ENCODE measurements at places on chromosomes 2 and 18.

GRCh38 chr18:13377496-13377895, 158.9 kb downstream of the LDLRAD4 start:
- no peak for DNase-seq

GRCh38 chr2:205717999-205718398, 35.7 kb downstream of the NRP2 start:
- no peak for DNase-seq

- DNase-seq, result no peak
Measured at GRCh38 chr18:52700116-52700515, 360.1 kb downstream of the DCC start.

DNA sequence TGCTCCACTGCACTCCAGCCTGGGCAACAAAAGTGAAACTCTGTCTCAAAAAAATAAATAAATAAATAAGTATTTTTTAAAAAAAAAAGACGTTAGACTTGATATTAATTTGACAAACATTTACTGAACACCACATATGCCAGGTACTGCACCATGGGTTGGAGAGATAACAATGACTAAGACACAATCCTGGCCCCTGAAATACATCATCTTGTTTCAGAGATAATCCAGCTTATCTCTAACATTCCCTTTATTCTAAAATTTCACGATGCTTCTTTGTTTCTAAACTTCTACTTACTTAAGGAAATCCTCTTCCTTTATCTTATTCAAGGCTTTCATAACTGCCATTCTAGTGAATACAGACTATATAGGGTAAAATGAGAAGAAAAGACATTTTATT, 55.0 kb upstream of the PEX13 start:
- DNase-seq, result no peak

DNA sequence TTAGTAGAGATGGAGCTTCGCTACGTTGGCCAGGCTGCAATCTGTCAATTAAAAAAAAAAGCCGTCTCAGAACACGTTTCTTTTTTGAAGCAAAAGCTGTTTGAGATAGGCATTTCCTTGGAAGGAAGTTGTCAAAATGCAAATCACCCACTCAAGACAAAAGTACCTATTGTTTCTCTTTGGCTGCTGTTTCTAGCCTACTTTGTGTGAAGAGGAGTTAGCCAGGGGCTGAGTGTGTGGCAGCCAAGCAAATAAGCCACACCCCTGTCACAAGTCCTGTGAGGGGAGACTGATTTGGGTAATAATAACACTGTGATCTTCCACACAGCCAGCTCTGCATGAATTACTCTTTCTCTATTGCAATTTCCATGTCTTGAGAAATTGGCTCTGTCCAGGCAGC, 47.4 kb upstream of the CDCA7 start:
- DNase-seq, result no peak

DNA sequence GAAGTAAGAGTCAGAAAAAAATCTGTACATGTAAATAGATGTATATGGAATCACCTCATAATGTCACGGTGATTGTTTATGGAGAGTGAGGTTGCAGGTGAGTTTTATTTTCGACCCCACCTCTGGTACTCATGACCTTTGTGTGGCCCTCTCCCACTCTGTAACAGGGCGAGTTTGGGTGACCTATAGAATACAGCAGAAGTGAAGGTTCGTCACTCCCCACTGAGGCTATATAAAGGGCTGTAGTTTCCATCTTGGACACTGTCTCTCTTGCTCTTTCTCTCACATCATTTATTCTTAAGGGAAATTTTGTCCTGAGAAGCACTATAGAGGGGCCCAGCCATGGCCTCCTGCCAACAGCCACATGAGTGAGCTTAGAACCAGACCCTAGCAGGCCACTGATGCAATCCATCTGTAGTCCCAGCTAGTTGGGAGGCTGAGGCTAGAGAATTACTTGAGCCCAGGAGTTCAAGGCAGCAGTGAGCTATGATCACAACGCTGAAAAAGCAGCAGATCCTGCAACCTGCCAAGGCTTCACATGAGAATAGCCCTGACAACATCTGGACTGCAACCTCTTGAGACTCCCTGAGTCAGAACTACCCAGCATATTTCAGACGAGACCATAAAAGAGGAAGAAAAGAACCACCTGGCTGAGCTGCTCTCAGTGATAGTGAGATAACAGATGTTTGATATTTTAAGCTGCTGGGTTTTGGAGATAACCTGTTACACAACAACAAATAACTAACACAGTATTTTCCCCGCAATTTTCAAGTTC, 74.3 kb upstream of the SLC1A4 start:
- DNase-seq, result no peak

DNA sequence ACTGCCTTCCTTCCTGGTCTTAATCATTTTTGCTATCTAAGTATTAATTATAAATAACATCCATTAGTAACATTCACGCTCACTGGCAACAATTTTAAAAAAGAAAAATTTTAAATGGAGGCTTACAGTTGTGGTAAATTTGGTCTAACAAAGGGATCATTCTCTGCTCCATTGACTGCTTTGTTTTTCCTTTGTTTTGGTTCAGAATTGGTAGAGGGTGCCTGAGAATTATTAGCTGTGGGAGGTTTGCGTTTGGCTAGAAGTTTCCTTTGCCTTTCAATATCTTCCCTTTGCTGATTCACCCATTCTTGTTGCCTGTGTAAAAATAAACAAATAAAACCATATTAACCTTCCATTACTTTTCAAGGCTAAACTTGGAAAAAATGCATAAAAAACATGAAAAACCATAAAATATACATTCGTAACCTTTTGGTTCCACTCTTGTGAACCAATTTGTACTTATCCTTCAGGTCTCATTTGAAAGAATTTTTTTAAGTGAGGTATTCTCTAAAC, 114.6 kb downstream of the TLK1 start:
- DNase-seq, result no peak

DNA sequence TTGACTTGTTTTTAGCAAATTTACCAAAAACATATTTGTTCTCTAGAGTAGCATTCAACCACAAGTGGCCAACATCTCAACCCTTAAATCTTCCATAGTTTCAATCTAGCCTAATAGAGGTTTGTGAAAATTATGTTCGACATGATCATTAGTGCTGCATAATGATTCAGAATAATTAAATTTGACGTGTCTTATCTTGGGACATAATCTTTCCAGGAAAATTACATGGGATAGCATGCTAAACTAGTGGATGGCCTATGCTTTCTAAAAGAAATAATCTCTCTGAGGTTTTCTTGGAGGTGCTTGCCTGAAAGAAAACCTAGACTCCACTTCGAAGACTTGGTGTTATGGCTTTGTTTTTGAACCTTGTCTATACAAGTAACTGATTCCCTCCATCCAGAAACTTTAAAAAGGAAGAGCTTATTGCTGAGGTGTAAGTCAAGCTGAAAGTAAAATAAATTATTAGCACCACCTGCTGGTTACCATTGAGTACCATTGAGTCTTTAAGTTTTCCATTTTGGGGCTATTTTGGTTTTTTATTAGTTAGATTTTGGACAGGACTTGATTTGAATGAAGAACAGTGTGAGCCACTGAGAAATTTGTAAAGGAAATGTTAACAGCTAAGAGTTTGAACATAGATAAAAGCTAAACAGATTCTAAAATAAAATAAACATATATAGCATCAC, 32.7 kb downstream of the COX7A2L start:
- DNase-seq, result peak; percentile 31

DNA sequence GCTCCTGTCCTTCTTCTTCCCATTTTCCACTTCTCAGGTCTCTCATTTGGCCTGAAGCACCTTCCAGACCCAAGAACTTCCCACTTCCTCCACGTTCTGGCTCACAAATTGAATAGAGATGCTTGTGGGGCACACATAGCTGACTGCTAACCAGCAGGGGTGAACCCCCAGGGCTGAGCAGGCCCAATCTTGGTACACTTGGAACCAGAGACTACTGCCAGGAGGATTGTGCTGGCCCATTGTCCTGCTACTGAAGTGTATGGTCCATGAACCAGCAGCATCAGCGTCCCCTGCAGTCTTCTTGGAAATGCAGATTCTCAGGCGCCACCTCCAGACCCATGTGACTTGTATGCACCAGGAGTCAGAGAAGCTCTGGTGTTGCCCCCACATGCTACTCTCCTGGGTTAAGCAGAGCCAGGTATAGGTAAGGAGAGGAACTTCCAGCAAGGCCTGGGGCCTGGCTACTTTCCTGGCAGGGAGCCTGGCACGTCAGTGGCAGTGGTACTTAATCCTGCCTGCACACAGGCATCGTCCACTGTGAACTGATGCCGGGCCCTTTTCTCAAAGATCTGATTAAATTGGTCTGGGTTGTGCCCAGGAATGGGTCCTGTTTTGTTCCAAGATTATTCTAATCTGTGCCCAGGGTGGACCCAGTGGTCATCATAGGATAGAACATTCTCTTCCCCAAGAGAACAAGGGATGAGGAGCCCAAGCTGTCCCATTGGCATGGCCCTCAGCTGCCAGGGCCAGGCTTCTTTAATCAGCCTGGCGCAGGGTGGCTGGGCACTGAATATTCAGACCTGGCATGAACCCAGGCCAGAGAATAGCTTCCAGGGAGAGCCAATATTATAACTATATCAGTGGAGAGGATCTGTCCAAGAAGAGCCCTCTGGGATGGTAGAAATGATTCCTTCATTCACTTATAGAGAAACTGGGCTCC, 248.7 kb downstream of the SOX11 start:
- no peak for DNase-seq

DNA sequence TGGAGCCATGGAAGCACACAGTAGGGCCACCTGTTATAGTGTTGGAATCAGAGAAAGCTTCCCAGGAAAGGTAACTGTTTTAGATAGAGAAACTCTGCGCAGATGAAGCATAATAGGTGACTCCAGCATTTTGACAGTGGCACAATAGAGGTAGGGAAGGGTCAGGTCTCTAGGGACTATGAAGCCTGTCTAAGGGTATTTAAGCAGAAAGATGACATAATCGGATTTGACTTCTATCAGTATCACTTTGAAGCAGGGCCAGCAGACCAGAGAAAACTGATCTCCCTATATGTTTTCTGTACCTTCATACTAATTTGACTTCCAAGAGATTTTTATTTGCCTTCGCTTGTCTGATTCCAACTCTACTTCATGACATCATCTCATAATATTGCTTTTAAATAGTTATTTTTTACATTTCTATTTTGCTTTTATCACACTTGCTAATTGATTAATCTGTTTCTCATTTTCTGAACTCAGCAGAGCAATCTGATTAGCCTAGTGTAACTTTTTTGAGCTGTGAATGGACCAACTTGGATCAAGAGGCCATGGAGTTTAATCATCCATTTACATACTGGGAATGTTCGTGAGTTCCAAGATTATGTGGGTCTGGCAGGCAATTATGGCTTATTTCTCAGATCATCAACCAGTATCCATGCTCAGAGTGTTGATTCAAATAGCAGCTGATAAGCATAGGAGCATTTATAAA, 8.4 kb upstream of the HIBCH start:
- DNase-seq, result no peak

DNA sequence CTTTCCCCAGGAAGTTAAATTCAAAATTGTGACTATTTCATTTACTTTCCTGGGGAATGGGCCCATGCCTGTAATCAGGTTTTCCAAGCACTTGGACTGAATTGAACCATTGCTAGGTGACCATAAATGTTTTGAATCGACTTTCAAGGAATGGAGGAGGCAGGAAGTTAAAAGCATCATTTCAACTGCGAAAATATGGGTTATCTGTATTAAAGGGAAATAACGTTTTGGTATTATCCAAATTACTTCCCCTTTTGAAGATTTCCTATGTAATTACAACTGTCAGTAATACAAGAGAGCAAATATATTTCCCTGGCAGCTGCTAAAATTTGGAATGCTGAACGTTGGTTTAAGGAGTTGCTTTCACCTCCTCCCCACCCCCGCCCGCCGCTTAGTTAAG, 19.0 kb downstream of the PNO1 start:
- no peak for DNase-seq

GRCh38 chr2:228446734-228447133, 265.2 kb upstream of the SPHKAP start:
- DNase-seq, result no peak

- DNase-seq, result no peak
Measured at GRCh38 chr2:23586741-23587306, 201.8 kb downstream of the KLHL29 start.

DNA sequence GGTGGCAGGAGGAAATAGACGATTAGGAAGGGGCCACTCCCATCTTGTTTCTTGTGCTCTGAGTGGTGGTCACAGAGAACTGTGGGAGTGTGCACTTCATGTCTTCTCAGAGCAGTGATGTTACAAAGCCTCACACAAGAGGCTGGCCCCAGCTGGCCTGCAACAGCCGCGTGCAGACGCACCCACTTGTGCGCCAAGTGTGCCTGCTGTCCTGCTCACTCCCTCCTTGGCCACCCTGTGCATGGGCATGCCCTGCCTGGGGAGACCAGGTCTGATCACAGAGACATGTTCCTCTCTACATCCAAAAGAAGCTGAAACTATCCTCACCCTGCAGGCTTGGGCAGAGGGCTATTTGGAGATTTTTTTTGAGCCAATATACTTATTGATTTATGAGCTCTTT, 108.4 kb downstream of the MRO start:
- DNase-seq, result no peak

GRCh38 chr18:21958707-21959450, 210.5 kb upstream of the GATA6 start:
- DNase-seq, result no peak

GRCh38 chr2:217081799-217082198, 221.9 kb upstream of the TNP1 start:
- no peak for DNase-seq

GRCh38 chr2:98419977-98420725, 24.5 kb upstream of the INPP4A start:
- no peak for DNase-seq

GRCh38 chr18:43681661-43682060, 404.4 kb upstream of the SYT4 start:
- DNase-seq, result no peak

DNA sequence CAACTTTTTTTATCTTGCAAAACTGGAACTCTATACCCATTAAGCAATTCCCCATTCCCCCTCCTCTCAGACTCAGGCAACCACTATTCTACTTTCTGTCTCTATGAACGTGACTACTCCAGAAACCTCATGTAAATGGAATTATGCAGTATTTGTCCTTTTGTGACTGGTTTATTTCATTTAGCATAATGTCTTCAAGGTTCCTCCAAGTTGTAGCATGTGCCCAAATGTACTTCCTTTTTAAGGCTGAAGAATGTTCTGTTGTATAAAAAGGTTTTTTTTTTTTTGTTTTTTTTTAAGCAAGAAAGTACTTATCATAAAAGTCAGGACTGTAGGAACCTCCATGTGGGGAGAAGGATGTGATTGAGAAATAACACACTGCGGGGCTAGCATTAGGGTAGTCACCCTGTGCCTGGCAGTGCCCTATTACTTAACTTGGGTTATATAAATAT, 262.9 kb upstream of the FBXO11 start:
- DNase-seq, result no peak

DNA sequence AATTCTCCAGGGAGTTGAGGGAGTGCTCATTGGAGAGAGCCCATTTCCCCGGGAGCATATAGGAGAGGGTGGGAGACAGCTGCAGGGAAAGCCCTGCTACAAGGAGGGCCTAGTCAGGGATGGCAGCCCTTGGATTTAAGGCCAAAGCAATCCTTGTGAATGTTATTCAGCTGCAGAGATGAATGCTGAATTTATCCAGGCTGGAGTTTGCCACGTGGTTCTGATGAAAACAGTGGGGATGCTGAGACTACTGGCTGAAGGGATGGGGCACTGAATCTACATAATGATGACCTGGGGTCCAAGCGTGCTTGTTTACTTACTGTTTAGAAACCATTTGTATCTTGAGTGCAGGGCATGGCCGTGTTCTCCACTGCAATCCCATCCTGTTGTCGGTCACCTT, 35.6 kb upstream of the RNF149 start:
- no peak for DNase-seq

GRCh38 chr2:56590611-56591010, 406.8 kb downstream of the CCDC85A start:
- no peak for DNase-seq

- DNase-seq, result peak; percentile 47
Measured at GRCh38 chr2:197969391-197969893, 165.0 kb downstream of the PLCL1 start.

- DNase-seq, result no peak
Measured at GRCh38 chr2:19757586-19757985, 144.2 kb downstream of the TTC32 start.

Data from AG08395 (cell line).